ENCODE measurements at places on chromosomes 12 and 14. TPM values are rescaled to one million over a fixed set of nuclear protein-coding genes. Genes with fewer than 3 reads are reported as not detected.

The MANSC4 gene
- total RNA-seq, result not detected

The ALKBH1 gene
- total RNA-seq, result 12.3 TPM

The RNU4-1 gene
- total RNA-seq, result 780 TPM

The FKBP11 gene
- 88.8 TPM for total RNA-seq

The C14orf180 gene
- total RNA-seq, result not detected

The BAG5 gene
- 32.3 TPM for total RNA-seq

The SOCS2 gene
- 24.6 TPM for total RNA-seq

The CDKL1 gene
- 13.5 TPM for total RNA-seq

The SELPLG gene
- 184 TPM for total RNA-seq

The IL26 gene
- 0.35 TPM for total RNA-seq

All from activated CD8-positive, alpha-beta memory T cell treated with anti-CD3 and anti-CD28 coated beads, Interleukin-2, amount 10 ng/mL, durations not matched to agents 7 days and 5 days (primary cell).